ENCODE measurements at places on chromosomes 5 and 9.

DNA sequence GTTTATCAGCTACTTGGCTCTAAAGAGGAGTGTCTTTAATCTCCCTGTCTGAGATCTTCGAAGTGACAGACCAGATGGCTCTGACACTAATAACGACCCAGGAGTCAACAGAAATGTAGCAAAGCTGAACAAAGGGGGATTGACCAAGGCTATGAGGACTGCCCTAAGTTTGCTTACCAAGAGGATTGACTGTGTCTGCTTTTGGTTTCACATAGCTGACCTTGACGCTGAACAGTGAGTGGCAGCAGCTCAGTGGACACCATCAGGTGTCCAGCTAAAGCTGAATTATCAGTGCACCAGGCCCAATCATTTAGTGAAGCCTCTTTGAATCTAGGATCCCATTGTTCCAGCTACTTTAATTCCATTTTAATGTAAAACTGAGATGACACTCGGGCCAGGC, 262.6 kb downstream of the COX7C start:
- no peak for DNase-seq

GRCh38 chr5:50564558-50564957, 101.9 kb upstream of the PARP8 start:
- DNase-seq: no peak

GRCh38 chr9:129125478-129125877, 14.3 kb downstream of the PTPA start:
- no peak for DNase-seq

- no peak for DNase-seq
These were observed 1248.2 kb upstream of the CDH9 start for GRCh38 chr5:28286566-28286965.

GRCh38 chr5:153619771-153620170, 129.3 kb downstream of the GRIA1 start:
- DNase-seq: no peak

DNA sequence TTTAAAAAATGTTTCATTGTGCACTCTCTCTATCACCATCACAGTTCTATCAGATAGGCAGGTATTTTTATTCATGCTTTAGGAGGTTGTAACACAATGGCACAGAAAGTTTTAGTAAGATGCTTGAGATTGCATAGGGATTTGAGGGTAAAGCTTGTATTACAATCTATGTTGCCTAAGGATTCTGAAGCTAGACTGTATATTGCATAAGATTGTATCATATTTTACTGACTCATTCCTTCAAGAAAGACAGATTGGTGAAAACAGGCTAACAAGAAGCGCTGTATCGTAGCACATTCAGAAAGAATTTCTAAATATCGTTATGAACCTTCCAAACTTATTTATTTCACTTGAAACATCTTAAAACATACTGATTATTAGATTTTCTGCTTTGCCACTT, 577.7 kb downstream of the EBF1 start:
- DNase-seq: no peak

- no peak for DNase-seq
These were observed 55.3 kb downstream of the ARSB start for GRCh38 chr5:78929833-78930232.

- no peak for DNase-seq
These were observed 466.6 kb upstream of the DAB2 start for GRCh38 chr5:39891376-39891775.

DNA sequence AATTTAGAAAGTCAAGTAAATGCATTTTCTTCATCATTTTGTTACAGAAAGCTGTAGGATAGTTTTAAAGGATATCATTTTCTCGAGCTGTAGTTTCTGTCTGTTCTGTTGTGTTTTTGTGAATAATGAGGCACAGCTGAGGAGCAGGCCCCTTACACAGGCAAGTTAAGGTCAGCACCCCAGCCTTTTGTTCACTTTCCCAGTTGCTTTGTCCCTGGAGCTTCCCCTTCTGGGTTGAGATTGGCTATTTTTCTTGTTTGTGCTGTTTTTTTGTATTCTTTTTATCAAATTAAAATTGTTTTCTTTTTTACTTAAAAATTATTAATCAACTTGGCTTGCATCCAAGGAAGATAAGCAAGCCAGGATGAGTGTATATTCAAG, 213.8 kb upstream of the ACTBL2 start:
- DNase-seq: no peak

All from stimulated activated CD4-positive, alpha-beta T cell treated with anti-CD3 and anti-CD28 coated beads, Interleukin-1b, Interleukin-23, amount 100 ng/mL, for 1 hour (primary cell).